Urinary bladder (tissue), 4 donors: ENCODE measurements at places on chromosomes 1 and 21. TPM values are rescaled to one million over a fixed set of nuclear protein-coding genes. Genes with fewer than 3 reads are reported as not detected.

DNA sequence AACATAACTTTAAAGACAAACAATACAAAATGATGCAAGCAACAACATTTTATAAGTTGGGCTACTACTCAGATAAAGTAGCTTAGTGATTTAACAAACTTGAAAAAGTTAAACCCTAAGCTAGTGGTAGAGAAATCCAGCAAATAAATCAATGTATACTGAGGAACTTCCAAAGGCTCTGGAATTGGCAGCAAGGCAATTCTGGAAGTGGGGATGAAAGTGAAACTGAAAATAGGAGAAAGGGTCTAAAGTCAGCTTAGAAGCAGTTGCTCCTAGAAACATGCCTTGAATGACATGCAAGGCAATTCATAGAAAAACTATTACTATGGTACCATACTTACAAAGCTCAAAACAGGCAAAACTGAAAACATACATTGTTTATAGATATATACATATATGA, 90.0 kb upstream of the CAMK1G start:
- no peak for DNase-seq

The AMY1A gene
- not detected for total RNA-seq

The CCDC27 gene
- total RNA-seq: not detected

DNA sequence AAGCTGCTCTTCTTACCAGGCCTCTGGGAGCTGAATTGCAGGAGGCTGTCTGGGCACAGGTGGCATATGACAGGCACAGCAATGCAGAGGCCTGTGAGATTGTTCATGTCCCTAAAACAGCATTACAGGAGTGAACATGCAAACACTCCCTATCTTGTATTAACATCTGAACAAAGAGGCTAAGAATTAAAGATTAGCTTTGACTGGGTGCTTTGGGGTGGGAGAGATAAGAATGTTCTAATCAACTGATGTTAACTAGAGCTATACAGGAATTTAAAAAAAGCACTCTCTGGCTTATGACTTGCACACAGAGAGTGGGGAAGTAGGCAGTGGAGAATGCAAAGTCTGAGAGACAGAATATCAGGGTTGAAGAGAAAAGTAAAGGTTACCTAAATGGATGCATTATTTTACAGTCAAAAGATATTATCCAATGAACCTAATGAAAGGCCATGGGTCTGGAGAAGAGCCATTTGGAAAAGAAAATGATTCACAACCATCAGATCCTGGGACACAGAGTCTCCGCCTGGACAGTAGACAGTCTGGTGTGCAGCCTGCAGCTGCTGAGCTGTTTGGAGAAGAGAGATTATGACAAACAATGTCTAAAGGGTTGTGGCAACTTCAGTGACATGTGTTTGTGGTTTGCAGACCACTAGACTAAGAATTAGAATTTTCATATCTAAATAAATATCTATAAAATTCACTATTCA, 20.2 kb downstream of the DPT start:
- DNase-seq: no peak

DNA sequence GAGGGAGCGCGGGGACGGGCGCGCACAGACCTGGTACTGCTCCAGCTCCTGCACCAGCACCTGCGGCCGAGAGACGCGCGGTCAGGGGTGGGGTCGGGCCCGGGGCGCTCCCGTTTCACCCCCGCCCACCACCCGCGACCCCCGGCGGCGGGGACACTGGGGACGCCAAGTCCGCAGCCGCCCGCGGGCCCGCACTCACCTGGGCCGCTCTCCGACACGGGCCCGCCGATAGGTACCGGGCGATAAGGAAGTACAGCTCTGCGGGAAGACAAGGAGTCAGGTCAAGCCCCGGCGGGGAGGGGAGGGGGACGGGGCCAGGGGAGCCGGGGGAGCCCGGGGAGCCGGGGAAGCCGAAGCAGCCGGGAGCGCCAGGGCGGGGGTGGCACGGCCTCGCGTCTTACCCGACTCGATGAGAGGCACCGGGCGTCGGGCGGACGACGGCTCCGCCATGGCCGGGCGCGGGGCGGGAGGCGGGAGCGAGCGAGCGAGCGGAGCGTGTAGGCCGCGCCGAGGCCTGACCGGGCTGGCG, 326 bp downstream of the BRWD1 start:
- DNase-seq: no peak

The PROX1 gene
- 15.9 TPM for total RNA-seq

GRCh38 chr1:9648171-9648570, 3.4 kb upstream of the PIK3CD start:
- no peak for DNase-seq

The MROH7 gene
- 7.5 TPM for total RNA-seq

DNA sequence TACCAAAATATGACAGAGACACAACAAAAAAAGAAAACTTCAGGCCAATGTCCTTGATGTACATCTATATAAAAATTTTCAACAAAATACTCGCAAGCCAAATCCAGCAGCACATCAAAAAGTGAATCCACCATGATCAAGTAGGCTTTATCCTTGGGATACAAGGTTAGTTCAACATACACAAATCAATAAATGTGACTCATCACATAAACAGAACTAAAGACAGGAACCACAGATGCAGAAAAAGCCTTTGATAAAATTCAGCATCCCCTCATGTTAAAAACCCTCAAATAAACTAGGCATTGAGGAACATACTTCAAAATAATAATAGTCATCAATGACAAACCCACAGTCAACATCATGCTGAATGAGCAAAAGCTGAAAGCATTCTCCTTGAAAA, 101.5 kb downstream of the NME7 start:
- no peak for DNase-seq

GRCh38 chr1:89351597-89352311, 12.1 kb upstream of the GBP6 start:
- no peak for DNase-seq

DNA sequence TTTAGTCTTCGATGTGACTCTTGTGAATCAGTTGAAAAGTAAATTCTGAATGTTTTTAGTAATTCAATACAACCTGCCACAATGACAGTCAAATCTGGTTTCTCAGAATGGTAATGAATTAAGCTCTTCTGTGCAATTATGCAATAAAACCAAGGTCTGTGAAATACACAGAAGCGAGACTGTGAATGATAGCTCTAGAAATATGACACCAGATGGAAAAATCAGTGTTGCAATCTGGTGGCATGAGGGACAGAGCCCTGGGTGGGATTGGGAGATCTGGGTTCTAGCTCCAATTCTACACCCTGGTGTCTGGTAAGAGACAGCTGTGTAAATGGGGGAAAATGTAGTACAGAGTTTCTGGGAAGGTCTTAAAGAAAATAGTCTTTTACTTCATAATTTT, 586.4 kb upstream of the ZRANB2 start:
- DNase-seq: no peak

- DNase-seq: no peak
These were observed 16.9 kb upstream of the GNG12 start for GRCh38 chr1:67850151-67850551.

- DNase-seq: no peak
These were observed 2.8 kb downstream of the PERM1 start for GRCh38 chr1:978835-979743.

DNA sequence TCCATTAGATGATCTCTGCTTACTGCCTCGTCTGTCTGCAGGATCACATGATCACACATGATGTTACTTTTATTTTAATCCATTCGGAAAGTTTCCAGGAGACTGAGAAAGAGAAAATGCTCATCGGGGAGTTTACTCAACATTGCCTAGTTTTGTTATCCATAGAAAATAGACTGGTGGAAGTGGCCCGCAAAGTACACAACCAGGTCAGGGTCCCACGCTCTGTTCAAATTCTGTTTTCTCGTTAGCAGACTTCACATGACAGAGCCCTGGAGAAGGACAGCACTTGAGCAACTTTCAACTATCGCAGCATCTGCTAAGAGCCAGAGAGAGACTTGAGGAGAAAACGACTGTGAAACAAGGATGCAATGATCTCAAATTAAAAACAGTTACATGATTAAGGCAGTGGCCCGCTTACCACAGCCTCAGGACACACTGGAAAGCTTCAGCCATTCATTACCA, 44.2 kb downstream of the ADAMTS1 start:
- DNase-seq: no peak

DNA sequence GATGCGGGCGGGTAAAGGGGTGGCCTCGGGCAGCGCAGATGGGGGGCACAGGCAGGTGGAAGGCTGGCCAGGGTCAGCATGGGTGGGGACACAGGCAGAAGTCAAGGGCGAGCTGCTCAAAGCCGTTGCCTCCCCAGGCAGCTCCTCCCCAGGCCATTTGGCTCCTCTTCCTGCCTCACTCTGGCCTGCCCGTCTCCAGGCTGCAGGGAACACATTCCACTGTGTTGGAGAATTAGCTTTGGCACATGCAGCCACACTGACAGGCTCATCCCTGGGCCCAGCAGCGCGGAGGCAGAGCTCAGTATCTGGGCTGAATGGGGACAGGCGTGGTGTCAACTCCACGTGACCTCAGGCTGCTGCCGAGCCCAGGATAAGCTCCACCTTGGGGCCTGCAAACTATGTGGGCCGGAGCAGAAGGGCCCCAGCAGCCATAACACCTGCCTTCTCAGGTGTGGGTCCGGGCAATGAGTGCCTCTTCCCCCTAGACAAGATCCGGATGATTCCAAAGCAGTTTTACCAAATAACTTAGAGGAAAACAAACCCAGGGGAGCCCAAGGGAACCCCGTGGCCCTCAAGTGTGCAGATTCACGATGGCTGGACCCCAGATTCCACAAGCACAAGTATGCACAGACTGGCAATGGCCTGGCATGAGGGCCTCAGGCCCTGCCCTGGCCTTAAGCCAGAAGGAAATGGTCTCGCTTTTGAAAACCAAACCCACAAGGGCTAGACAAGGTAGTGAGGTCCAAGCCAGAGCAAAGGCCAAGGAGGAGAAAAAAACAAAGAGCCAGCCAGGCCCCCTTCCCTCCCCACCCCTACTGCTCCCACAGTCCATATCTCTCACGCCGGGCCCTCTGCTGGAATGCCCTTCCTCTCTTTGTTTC, 40.2 kb downstream of the HSPG2 start:
- no peak for DNase-seq

The FAM110D gene
- 1.6 TPM for total RNA-seq

GRCh38 chr21:27134516-27134915, 167.6 kb upstream of the ADAMTS5 start:
- no peak for DNase-seq

The ALX3 gene
- total RNA-seq: 0.21 TPM

GRCh38 chr1:53754484-53755312, 15.7 kb upstream of the GLIS1 start:
- no peak for DNase-seq

DNA sequence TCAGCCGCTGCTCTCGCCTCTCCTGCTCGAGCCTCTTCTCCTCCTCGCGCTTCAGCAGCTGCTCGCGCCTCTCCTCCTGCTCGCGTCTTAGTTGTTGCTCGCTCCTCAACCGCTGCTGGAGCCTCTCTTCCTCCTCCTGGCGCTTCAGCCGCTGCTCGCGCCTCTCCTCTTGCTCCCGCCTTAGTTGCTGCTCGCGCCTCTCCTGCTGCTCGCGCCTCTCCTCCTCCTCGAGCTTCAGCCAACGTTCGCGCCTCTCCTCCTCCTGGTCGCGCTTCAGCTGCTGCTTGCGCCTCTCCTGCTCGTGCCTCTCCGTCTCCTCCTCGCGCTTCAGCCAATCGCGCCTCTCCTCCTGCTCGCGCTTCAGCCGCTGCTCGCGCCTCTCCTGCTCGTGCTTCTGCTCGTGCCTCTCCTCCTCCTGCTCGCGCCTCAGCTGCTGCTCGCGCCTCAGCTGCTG, 3.7 kb downstream of the TCHH start:
- no peak for DNase-seq

- DNase-seq: no peak
These were observed 7.7 kb downstream of the TLR5 start for GRCh38 chr1:223135176-223135942.

- DNase-seq: no peak
These were observed 8.7 kb downstream of the CAPN2 start for GRCh38 chr1:223720971-223721591.

- no peak for DNase-seq
These were observed 19.4 kb upstream of the SLAMF6 start for GRCh38 chr1:160542303-160542945.

DNA sequence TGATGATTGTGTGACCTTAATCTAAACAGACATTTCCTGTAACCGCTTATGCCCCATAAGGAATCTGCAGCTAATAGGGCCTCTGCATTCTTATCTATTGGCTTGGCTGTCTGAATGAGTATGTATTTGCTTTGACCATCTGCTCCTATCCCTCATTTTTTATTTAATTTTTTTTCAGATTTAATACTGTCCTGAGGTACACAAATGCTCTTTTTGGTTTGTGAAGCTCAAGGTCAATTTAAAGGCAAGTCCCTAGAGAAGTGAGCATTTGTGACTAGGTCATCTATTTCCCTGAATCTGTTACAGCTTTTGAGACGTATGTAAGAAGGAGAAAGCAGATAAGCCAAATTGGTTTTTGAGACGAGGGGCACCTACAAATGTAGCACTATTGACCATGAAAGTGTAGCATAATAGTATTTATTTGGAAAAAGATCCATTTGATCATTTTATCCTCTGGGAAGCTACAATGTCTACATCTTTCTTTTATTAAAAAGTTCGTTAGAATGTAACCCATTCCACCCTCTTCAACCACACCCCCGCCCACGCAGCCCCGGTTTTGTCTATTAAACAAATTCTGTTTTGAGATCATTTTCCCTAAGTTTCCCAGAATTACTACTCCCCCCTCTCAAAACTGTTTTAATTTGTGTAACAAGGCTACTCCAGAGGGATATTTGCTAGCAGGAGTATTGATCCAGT, 69.2 kb upstream of the HSPA13 start:
- no peak for DNase-seq

The CPLANE2 gene
- 3.2 TPM for total RNA-seq

DNA sequence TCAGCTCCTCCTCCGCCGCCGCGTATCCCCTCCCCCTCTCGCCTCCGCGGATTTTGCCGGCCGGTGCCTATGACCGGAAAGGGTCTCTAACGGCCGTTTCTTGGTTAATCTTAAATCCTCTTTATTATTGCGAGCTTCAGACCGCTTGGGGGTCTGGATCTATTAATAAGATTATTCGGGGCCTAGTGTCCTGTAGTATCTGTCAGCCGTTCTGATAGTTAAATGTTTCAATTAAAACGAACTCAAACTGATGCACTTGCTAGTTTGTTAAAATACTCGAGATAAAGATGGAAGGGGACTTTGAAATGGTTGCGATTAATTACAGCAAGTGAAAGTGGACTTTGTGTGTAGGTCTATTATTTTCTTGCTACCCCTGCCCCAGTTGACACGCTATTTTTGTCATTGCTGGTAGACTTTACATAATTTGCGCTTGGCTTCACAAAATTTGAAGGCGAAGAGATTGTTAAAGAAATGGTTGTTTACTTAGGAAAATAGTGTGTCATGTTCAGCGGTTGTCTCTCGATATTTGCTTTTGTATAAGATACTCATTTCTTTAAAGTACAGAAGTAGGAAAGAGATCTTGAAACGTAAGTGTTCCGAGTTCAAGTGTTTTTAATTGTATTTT, 779 bp downstream of the SON start:
- no peak for DNase-seq

The EFHD2 gene
- total RNA-seq: 16.9 TPM

The EVA1C gene
- total RNA-seq: 5.7 TPM

The TEDDM1 gene
- total RNA-seq: not detected

The CYP4A11 gene
- not detected for total RNA-seq

DNA sequence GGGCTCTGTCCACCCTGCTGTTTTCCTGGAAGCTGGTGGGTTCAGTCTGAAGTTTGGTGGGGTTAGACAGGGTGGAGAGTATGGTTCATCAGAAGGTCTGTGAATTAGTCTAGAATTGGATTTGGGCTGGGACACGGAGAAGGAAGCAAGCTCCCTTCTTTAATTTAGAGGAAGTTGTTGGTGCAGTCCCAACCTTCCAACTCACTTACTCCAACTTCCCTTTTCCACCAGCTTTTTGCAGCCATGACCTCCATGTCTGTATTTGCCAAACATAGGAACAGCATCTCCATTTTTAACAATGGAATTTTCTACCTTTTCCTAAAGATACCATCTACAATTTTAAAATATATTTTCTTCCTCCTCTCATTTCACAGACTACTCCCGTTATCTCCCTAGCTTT, 28.5 kb upstream of the PRELP start:
- DNase-seq: no peak

The HCRTR1 gene
- total RNA-seq: 0.21 TPM

The TACSTD2 gene
- 40.6 TPM for total RNA-seq
